ENCODE measurements at places on chromosomes 3 and 15. TPM values are rescaled to one million over a fixed set of nuclear protein-coding genes. Genes with fewer than 3 reads are reported as not detected.

TAGLN3 gene
- 0.93 TPM for total RNA-seq

RMDN3 gene
- 27.6 TPM for total RNA-seq

PFN2 gene
- 328 TPM for total RNA-seq

ICE2 gene
- total RNA-seq = 29.7 TPM

FBXL22 gene
- total RNA-seq = 0.28 TPM

Measured in nasal cavity respiratory epithelium epithelial cell of viscerocranial mucosa (primary cell).